ENCODE measurements at places on chromosomes 2 and 18.
A peak's percentile ranks its signal among the peaks of the same experiment; 100 is the strongest.

GRCh38 chr2:53233759-53234547, 533.7 kb upstream of the CHAC2 start:
- no peak for DNase-seq

GRCh38 chr2:215603440-215603839, 167.6 kb upstream of the FN1 start:
- DNase-seq: no peak

GRCh38 chr2:120543899-120544298, 191.8 kb upstream of the GLI2 start:
- DNase-seq: no peak

DNA sequence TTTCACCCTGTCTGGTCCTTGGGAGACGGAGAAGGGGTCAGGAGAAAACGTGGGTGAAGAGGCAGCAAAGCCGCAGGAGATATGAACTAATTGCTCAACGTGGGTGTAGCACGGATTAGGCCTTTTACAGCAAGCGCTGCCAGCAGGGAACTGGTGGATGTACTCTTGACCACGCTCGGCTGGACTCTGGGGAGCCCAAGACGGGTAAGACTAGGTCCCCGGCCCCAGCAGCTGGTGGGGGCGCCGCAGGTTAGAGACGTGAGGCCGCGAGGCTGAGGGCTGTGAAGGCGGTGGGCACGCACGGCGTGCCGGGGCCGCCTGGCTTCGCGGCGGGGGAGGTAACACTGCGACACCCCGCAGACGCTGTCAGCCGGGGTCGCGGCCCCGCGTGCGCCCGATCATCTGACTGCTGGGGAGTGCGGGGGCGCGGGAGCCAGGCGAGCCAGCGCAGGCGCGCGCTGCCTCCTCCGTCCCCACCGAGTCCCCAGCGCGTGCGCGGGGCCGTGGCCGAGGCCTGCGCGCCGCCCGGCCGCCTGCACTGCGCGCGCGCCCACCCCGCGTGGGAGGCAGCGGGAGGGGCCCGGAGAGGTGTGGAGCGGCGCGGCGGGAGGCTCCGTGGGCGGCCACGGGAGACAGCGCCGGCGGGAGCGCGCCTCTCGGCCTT, at the start of gene CLIP4:
Gene CLIP4 (plus strand): TSS at position 470 of the 664 bp plus-strand sequence. CDS start 5,974 bp downstream, outside the sequence.
- peak; percentile 76 for DNase-seq

- DNase-seq: no peak
These were observed 46.0 kb downstream of the PARD3B start for GRCh38 chr2:204591225-204591624.

GRCh38 chr2:20012282-20013125, at the start of gene MATN3:
MATN3 (minus strand) TSS chr2:20012668; CDS start chr2:20012631, 37 bp downstream.
- peak; percentile 82 for DNase-seq

- no peak for DNase-seq
These were observed 20.8 kb upstream of the TUBB6 start for GRCh38 chr18:12287131-12287681.

- no peak for DNase-seq
These were observed 7.7 kb downstream of the RAB27B start for GRCh38 chr18:54835944-54836343.

GRCh38 chr2:236824836-236825235, 255.2 kb downstream of the ACKR3 start:
- no peak for DNase-seq

DNA sequence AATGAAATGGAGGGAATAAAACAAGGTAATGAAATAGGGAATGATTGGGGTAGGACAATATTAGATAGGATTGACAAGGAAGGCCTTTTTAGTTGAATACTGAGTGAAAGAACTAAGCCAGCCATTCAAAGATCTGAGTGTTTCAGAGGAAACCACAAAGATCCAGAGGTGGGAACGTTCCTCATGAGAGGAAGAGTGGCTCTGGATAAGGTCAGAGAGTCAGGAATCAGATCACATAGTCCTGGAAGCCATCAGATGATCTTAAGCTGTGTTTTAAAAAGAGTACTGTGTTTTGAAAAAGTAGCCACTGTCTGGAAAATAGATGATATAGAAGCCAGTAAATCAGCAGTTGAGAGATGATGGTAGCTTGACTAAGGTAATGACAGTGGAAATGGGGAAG, 11.8 kb downstream of the TTLL4 start:
- DNase-seq: no peak

DNA sequence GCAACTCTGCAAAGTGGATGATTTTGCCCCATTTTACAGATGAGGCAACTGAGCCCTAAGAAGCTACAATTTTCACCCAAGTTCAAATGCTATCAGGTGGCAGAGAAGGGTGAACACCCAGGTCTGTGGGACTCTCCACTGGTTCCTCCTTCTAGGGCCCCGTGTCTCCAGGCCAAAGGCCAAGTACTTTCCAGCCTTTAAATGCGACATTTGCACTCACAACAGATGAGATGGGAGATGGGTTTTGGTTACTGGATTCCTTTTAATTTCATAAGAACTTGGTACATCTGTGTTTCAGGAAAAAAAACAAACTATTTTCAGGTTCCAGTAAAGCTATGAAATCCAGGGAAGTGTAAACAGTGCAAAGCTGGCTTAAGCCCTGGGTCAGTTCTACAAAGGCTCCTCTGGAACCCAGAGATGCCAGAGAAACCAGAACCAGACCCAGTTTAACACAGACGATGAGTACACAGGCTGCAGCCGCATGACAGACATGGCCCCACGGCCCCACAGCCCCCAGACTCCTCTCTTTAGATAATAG, 361.7 kb downstream of the ANAPC1 start:
- no peak for DNase-seq

- DNase-seq: no peak
These were observed 59.6 kb downstream of the NCK2 start for GRCh38 chr2:105804266-105804665.

DNA sequence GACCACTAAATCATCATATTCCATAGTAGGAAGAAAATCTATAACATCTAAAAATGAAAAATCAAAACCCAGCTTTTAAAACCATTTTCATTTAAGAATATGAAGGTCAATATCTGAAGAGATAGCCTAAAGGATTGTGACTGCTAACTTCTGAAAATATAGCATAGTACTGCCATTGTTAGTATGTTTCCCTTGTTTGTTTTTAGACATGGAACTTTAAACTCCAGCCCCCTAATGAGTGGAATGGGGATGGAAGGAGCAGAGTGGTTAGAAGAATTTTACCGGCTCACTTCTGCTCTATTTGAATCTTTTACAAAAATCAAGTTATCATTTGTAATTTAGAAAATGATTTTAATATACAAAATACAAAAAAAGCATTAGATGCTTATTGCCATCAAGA, 169.0 kb downstream of the CD226 start:
- DNase-seq: no peak

GRCh38 chr2:181457741-181458425, 697 bp downstream of the ITGA4 start:
- DNase-seq: peak; percentile 6

Measured in urothelium cell line (cell line).